ENCODE measurements at places on chromosomes 12 and 14. TPM values are rescaled to one million over a fixed set of nuclear protein-coding genes. Genes with fewer than 3 reads are reported as not detected.

The KIF26A gene
- total RNA-seq = not detected

The CIROP gene
- total RNA-seq = not detected

The ARHGEF25 gene
- 10.8 TPM for total RNA-seq

The CCNT1 gene
- total RNA-seq = 12.9 TPM

The HOXC12 gene
- not detected for total RNA-seq

The RNASE7 gene
- total RNA-seq = not detected

The KLRG1 gene
- 0.26 TPM for total RNA-seq

The SDS gene
- 0.09 TPM for total RNA-seq

The MYF6 gene
- total RNA-seq = not detected

The MMP14 gene
- total RNA-seq = 658 TPM

The ZNF385A gene
- 1.9 TPM for total RNA-seq

The KCNK10 gene
- not detected for total RNA-seq

The SLC39A5 gene
- total RNA-seq = not detected

The SMIM41 gene
- 2.0 TPM for total RNA-seq

The DNM1L gene
- 53.4 TPM for total RNA-seq

The PIANP gene
- total RNA-seq = not detected

The MAGOHB gene
- 28.9 TPM for total RNA-seq

The GLT8D2 gene
- 34.1 TPM for total RNA-seq

The BTBD6 gene
- total RNA-seq = 45.9 TPM

The LIN7A gene
- 1.1 TPM for total RNA-seq

The COX14 gene
- 48.4 TPM for total RNA-seq

The LBHD2 gene
- 0.26 TPM for total RNA-seq

The HNF1A gene
- total RNA-seq = 0.23 TPM

The NTN4 gene
- 14.4 TPM for total RNA-seq

The RILPL2 gene
- total RNA-seq = 7.1 TPM

The LMNTD1 gene
- not detected for total RNA-seq

The ASCL1 gene
- total RNA-seq = not detected

The MANSC4 gene
- total RNA-seq = not detected

The CLEC2B gene
- total RNA-seq = 4.0 TPM

The TCL1B gene
- not detected for total RNA-seq

The IL22 gene
- not detected for total RNA-seq

The FOXG1 gene
- total RNA-seq = not detected

The GPR68 gene
- 0.47 TPM for total RNA-seq

The BMP4 gene
- 2.3 TPM for total RNA-seq

The ORAI1 gene
- total RNA-seq = 7.5 TPM

The TSPAN8 gene
- total RNA-seq = 3.4 TPM

The CLEC6A gene
- not detected for total RNA-seq

The TUNAR gene
- total RNA-seq = not detected

The CYP27B1 gene
- 1.6 TPM for total RNA-seq

The RHEBL1 gene
- 0.47 TPM for total RNA-seq

The TPPP2 gene
- not detected for total RNA-seq

The REP15 gene
- 0.82 TPM for total RNA-seq

The HSPB8 gene
- total RNA-seq = 22.6 TPM

The CDCA3 gene
- total RNA-seq = 2.6 TPM

The RTL1 gene
- not detected for total RNA-seq

The PROX2 gene
- total RNA-seq = not detected

The TAS2R8 gene
- total RNA-seq = not detected

The RERG gene
- total RNA-seq = 1.6 TPM

The KRT78 gene
- not detected for total RNA-seq

The PRH2 gene
- 2.3 TPM for total RNA-seq

The KRT80 gene
- 0.35 TPM for total RNA-seq

The TAS2R13 gene
- total RNA-seq = not detected

The SIX1 gene
- 8.2 TPM for total RNA-seq

The RPGRIP1 gene
- 0.12 TPM for total RNA-seq

The GNB3 gene
- total RNA-seq = 0.35 TPM

The FAM90A1 gene
- 0.09 TPM for total RNA-seq

The KRT5 gene
- not detected for total RNA-seq

The IQSEC3 gene
- 0.09 TPM for total RNA-seq

The IRAK3 gene
- 11.7 TPM for total RNA-seq
